T-helper 2 cell treated with Interferon-gamma antibody and Interleukin-4, amounts not matched to agents 100 ng/mL and 5 ng/mL, for 36 hours (primary cell): ENCODE measurements at places on chromosomes 2 and 18. TPM values are rescaled to one million over a fixed set of nuclear protein-coding genes. Genes with fewer than 3 reads are reported as not detected.

Gene PDCD1
- 7.3 and 8.3 TPM in 2 replicates for total RNA-seq

Gene DNAJC27
- total RNA-seq = 6.9 and 7.1 TPM in 2 replicates

Gene GAD1
- total RNA-seq = 8.0 and 8.9 TPM in 2 replicates

Gene AQP12A
- total RNA-seq = not detected in 2 replicates

Gene SLC16A14
- 1.5 and 1.7 TPM in 2 replicates for total RNA-seq

Gene RGPD4
- not detected in 2 replicates for total RNA-seq

Gene CD8A
- 2.4 and 3.2 TPM in 2 replicates for total RNA-seq
